ENCODE measurements at places on chromosomes 3 and 15.
A peak's percentile ranks its signal among the peaks of the same experiment; 100 is the strongest.

- DNase-seq: no peak
Observed at GRCh38 chr15:64855205-64855975, 13.7 kb downstream of the PLEKHO2 start.

- no peak for DNase-seq
Observed at GRCh38 chr15:83206526-83207008, 1.1 kb downstream of the HDGFL3 start.

- no peak for DNase-seq
Observed at GRCh38 chr3:9168241-9168741, 81.2 kb downstream of the SRGAP3 start.

- no peak for DNase-seq
Observed at GRCh38 chr3:13998831-13999230, 119.0 kb upstream of the WNT7A start.

- DNase-seq: no peak
Observed at GRCh38 chr15:29083161-29083560, 186.5 kb downstream of the NSMCE3 start.

GRCh38 chr3:41716471-41716870 is 245.4 kb downstream of the ULK4 start:
- no peak for DNase-seq

DNA sequence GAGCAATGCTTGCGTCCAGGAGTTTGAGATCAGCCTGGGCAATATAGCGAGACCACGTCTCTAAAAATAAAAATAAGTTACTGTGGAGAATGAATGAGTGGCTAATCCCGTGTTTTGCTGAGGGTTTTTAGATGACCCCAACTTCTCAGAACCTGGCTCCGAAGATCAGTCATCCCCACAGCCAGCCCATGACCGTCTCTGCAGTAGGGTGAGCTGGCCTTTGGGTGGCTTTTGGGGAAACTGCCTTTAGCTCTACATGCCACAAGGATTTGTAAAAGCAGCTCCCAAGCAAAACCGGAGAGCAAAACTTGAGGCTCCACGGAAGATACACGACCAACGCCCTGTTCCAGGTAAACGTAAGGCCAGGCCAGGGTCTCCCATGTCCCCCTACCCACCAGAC is 39.2 kb upstream of the TFRC start:
- no peak for DNase-seq

- no peak for DNase-seq
Observed at GRCh38 chr15:88100181-88100580, 156.4 kb downstream of the NTRK3 start.

GRCh38 chr3:151290673-151291072 is 12.3 kb upstream of the P2RY14 start:
- no peak for DNase-seq

- DNase-seq: no peak
Observed at GRCh38 chr3:126319701-126320295, 37.4 kb downstream of the KLF15 start.

- DNase-seq: no peak
Observed at GRCh38 chr3:106333911-106334618, 465.3 kb upstream of the CBLB start.

GRCh38 chr3:194084284-194084683 is 51.7 kb upstream of the HES1 start:
- no peak for DNase-seq

- no peak for DNase-seq
Observed at GRCh38 chr3:127149621-127150310, 43.2 kb upstream of the PRR23E start.

DNA sequence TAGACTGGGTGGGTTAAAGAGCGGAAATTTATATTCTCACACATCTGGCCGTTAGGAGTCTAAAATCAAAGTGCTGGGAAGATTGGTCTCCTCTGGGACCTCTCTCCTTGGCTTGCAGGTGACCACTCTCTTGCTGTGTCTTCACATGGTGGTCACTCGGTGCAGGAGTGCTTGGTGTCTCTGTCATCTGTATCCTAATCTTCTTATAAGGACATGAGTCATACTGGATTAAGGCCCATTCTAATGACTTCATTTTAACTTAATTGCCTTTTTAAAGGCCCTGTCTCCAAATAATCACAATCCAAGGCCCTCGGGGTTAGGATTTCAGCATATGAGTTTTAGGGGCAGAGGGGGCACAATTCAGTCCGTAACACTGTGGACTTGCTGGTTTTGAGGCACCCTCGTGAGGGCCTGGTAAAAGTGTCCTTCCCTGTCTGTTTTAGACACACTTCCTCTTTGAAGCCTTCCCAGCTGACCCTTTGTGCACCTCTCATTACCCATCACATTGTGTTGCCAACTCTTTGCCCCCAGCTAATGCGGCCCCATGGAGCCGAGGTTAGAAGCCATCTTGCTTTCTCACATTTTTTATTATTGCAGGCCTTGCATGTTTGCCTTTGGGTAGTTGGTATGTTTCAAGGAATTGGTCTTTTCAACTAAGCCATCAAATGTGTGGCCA is 3.2 kb downstream of the XYLB start:
- no peak for DNase-seq

DNA sequence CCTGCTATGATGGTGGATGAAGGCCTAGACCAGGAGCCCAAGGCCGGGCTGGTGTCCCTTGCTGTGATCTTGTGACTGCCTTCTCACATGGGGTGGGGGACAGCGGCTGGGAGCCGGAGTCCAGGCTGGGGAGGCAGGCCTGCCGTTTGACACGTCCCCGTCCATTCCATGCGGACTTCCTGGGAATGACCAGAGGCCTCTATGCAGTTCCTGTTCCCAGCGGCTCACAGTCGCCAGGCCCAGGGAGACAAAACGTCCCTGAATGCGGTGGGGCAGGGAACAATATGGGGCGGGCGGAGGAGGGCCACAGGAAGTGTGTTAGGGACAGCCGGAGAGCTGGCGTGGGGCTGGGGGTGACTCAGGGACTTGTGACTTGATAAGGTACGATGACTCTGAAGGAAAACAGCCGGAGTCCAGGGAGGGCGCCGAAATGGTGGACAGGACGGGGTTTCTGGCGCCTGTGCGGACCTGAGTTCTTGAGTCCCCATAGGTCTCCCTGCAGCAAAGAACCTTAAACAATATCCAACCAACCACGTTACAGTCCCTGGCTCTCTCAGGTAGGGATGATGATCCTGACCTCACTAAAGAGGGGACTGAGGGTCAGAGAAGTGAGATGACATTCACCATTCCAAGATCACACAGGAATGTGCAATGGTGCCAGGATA is 40.5 kb upstream of the SMAD6 start:
- no peak for DNase-seq

DNA sequence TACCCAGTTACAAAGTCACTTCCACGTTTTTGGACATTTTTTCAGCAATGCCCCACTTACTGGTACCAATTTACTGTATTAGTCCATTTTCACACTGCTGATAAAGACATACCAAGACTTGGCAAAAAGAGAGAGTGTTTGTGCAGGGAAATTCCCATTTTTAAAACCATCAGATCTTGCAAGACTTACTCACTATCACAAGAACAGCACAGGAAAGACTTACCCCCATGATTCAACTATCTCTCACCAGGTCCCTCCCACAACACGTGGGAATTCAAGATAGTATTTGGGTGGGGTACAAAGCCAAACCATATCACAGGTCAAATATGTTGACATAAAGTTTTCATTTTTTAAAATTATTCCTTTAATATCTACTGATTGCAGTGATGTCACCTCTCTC is 16.2 kb upstream of the ABI3BP start:
- no peak for DNase-seq

- no peak for DNase-seq
Observed at GRCh38 chr15:56805466-56806147, 72.3 kb upstream of the ZNF280D start.

DNA sequence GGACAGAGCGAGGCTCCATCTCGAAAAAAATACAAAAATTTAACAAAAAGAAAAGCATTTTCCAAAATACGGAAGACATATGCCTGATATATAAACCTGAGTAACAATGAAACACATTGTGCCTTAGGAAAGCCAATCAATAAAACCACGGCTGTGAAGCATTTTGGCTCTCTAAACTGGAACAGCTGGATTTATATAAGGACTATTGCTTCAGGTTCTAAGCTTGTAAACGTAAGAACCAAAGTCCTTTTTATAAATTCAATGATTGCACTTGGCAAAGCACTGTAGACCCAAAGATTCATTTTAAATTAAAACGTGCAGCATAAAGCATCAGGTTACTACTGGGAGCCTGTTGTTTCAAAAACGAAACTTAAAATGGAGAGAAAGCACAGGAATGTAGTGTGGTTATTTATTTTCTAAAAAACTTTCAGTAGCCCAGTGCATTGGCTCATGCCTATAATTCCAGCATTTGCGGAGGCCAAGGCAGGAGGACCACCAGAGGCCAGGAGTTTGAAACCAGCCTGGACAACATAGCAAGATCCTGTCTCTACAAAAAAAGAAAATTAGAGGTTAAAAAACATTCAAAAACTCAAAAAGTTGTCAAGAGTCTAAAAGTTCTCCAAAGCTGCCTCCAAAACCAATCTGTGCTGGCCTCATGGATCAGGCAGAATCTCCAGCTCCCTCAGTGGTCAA is 61.5 kb downstream of the USF3 start:
- no peak for DNase-seq

- peak; percentile 80 for DNase-seq
Observed at GRCh38 chr15:89999676-90000185, 1.4 kb upstream of the ZNF710 start.

GRCh38 chr3:38643090-38643489 is 6.4 kb downstream of the SCN5A start:
- DNase-seq: no peak

GRCh38 chr3:64143409-64144130 is 81.7 kb downstream of the PRICKLE2 start:
- no peak for DNase-seq

DNA sequence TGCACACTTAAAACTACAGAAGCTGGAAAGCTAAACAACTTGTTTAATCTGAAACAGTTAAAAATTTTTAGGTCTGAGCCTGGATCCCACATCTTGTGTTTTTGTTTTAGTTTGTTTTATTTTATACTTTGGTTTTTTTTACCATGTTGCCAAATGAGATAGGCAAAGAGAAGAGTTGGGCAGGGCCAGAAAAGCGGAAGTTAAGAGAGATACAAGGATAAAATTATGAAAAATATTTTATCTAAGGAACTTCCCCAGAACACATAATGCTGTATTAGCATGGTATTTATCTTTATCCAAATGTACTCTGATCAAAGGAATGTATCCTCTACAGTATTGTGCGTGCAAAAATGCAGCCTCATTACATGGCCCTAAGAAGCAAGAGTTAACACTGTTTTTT is 50.7 kb downstream of the PROS1 start:
- DNase-seq: no peak

GRCh38 chr3:7190095-7190494 is 329.2 kb downstream of the GRM7 start:
- no peak for DNase-seq

GRCh38 chr3:104397713-104398112 is 969.0 kb upstream of the ALCAM start:
- no peak for DNase-seq

GRCh38 chr3:16176391-16177030 is 2.0 kb downstream of the GALNT15 start:
- DNase-seq: no peak

DNA sequence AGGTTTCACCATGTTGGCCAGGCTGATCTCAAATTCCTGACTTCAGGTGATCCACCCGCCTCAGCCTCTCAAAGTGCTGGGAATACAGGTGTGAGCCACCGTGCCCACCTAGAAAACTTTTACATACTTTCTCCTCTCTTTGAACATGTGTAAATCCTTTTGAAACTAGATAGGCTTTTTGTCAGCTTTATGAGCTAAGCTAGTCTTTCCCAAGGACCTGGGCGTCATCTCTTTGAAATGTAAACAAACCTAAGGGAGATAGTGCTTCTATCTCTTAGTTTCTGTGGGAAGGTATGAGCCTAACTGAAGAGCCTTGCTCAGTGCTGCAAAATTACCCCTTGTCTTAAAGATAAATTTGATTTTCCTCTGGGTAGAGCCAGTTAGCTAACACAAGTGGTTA is 4.8 kb downstream of the CX3CR1 start:
- no peak for DNase-seq

GRCh38 chr3:73710340-73710739 is 85.6 kb upstream of the PDZRN3 start:
- no peak for DNase-seq

- peak; percentile 65 for DNase-seq
Observed at GRCh38 chr15:88894819-88895767, at the start of gene HAPLN3. HAPLN3 (minus strand) TSS chr15:88895544; CDS start chr15:88887298, 8,246 bp downstream.

DNA sequence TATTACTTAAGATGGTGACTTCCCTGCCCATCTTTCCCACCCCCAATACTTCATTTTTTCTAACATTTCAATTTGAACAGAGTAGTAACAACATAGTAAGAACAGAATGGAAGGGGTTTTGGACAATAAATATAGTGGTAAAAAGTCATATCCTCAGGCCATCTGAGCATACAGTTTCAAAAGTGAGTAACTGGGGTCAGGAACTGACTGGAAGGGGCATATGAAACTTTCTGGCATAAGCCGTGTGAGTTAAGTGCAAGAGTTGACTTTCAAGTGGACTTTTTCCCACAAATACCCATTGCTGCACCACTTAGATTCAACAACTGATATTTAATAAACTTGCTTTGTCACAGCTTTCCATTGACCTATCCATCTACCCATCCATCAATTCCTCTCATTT is 153.5 kb upstream of the IL12A start:
- no peak for DNase-seq

GRCh38 chr3:42182555-42182954 is 83.4 kb downstream of the CCK start:
- DNase-seq: no peak

DNA sequence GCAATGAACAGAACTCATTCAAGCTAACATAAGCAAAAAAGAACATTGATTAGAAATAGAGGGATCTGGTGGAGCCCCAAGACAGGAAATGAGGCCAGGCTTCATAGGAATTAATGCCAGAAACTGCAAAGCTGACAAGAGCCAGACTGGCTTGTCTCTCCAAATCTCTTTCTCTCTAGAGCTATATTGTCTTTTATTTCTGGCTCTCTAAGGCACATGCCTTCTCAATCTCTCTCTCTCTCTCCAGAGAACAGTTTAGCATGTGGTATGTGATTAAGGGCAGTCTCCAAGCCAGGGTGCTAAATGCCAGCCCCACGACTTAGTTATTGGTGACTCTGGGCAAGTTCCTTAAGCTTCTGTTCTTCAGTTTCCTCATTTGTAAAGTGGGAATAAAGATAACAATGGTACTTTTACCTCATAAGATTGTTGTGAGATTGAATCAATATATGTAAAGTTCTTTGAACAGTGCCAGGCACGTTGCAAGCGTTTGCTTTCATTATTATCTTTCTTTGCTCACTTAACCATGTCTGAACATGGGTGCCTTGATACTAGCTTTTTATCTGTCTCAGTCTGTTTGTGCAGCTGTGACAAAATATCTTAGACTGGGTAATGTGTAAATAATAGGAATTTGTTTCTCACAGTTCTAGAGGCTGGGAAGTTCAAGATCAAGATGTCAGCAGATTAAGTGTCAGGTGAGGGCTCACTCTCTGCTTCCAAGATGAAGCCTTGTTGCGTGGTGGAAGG is 123.2 kb downstream of the BDH1 start:
- DNase-seq: no peak

GRCh38 chr15:48671103-48672022 is 25.9 kb upstream of the FBN1 start:
- no peak for DNase-seq

GRCh38 chr15:70585707-70586034 is 177.7 kb downstream of the UACA start:
- DNase-seq: no peak

Data from retina (tissue), 1 donor.